ENCODE measurements at places on chromosomes 1 and 21.

- DNase-seq: no peak
Observed at GRCh38 chr1:24226749-24227148, 39.7 kb upstream of the IFNLR1 start.

DNA sequence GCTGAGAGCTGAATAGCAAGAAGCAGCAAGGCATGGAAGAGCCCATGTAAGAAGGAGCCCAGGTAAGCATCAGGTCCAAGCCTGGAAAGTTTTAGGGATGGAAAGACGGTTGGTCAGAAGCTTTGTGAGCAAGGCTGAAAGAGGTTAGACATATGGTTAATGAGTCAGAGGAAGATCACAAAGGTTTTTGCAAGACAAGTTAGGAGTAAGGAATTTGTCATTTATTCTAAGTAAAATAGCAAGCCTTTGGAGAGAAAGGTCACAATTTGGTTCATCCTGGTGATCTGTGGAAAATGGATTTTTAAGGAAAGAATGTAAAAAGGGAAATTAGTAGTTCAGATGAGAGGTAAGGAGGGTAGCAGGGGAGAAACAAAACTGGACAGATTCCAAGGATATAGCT is 106.7 kb downstream of the DPYD start:
- DNase-seq: no peak

DNA sequence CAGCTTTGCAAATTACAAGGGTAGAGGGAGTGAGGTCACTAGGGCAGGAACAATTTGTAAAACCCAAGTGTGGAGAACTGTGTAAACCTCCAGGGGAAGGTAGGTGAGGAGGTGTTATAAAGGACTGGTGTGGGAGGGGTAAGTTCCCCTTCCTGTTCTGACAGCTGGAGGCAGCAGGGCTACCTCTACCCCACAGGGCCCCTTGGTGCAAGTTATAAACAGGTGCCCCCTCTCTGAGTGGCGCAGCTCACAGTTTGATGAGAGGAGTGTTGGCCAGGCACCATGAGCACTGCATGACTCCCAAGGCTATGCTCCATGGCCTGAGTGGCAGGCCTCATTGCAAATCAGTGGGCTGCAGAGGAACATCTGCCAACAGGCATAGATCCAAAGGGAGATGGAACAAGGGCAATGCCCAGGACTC is 41.0 kb downstream of the MFSD2A start:
- DNase-seq: no peak

DNA sequence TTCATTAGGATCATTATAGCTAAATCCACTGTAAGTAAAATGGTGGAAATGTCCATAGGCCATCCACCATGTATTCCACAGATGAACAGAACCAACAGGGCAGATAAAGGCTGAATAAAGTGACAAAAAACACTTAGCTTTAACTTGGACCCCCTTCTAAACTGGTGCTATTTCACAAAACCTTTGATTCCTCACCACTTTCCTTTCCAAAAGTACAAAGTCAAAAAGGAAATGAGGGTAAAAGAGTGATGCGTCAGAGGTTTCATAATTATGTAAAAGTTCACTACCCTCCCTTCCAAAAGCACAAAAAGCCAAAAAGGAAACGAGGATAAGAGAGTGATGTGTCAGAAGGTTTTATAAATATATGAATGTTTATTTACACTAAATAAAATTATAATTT is 172.2 kb downstream of the TBX15 start:
- no peak for DNase-seq

DNA sequence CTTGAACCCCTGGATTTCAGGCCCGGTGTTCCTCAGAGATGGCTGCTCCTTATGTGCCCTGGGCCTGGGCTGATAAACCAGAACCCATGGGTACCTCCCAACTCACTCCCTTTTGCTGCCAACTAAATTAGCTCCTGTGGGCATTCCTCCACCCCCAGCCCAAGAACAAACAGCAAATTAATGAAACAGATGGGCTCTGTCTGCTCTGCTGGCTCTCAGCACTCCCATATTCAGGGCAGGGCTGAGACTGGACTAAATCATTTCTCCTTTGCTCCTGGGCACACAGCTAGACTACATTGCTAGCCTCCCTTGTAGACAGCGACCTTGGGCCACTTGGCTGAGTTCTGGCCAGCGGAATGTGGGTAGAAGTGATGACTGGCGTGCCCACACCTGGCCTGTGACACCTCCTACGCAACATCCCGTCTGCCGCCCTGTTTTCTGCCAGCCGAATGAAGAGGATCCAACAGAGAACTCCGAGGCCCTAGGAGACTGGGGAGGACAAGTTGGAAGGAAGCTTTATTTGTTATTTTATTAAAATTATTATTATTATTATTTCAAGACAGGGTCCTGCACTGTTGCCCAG is 101.9 kb upstream of the DISP3 start:
- DNase-seq: no peak

DNA sequence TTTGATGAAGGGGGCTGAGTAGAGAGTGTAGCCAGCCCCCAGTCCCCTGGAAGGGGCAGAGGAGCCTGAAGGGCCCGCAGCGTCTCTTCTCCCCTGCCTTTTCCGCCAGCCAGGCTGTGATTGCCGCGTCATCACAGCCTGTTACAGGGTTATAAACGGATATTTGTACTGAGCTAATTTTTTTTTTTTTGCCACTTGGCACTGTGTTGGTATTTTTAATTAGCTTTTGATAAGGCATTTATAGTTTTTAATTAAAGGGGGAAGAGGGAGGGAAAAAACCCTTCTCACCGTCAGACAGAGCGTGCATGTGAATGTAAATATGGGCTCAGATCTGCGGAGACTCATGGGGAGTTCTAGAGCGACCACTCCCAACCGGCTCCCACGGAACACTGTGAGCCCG is 97.7 kb upstream of the ACTL8 start:
- no peak for DNase-seq
